NCI-H524 (cell line): ENCODE measurements at places on chromosomes 11 and 22.

GRCh38 chr22:45424241-45424731 lies 10.8 kb downstream of the RIBC2 start:
- no peak for DNase-seq

- no peak for DNase-seq
Observed at GRCh38 chr11:1943977-1944376, 3.2 kb upstream of the MRPL23 start.

GRCh38 chr11:73237471-73238290 lies 19.6 kb downstream of the P2RY2 start:
- DNase-seq, result no peak

GRCh38 chr11:85948884-85949283 lies 93.7 kb downstream of the CCDC83 start:
- no peak for DNase-seq

DNA sequence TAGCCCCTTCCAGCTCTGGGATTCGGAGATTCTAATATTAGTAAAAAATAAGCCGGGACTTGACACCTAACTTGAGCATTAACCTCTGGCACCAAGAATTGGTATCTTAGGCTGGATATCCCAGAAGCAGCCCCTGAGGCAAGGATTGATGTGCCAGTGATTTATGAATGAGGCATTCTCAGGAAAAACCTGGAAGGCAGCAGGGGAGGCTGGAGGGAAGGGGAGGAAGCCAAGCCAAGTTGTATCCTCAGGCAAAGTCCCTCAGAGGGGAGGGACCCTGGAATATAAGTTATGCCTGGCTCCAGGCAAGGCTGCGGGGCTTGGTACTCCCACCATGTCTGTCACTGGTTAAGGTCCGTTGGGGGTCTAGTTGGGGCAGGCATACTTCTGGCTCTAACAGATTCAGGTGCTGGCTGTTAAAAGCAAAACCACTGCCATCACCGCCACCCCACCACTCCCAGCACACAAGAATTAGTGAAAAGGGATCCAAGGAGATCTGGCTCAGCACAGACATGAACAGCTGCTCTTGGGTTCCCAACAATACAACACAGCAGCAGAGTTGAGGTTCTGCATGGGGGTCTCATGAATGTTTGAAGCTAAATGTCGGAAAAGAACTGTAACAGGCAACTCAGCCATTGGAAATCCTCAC lies 29.8 kb downstream of the LMO2 start:
- DNase-seq, result no peak

GRCh38 chr11:112620621-112621394 lies 340.4 kb upstream of the NCAM1 start:
- no peak for DNase-seq

- DNase-seq, result no peak
Observed at GRCh38 chr11:134278356-134278755, 2.2 kb downstream of the GLB1L3 start.

DNA sequence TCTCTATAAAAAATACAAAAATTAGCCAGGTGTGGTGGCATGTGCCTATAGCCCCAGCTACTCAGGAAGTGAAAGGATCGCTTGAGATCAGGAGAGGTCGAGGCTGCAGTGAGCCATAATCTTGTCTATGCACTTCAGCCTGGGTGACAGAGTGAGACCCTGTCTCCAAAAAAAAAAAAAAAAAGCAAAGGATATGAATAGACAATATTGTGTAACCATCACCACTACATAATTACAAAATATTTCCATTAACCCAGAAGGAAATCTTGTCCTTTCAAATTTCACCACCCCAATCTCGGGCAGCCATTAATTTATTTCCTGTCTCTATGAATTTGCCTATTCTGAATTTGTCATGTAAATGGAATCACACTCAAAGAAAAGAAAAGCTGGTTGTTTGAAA lies 21.2 kb downstream of the RSF1 start:
- no peak for DNase-seq

GRCh38 chr11:30938810-30939209 lies 352.7 kb upstream of the MPPED2 start:
- DNase-seq, result no peak

DNA sequence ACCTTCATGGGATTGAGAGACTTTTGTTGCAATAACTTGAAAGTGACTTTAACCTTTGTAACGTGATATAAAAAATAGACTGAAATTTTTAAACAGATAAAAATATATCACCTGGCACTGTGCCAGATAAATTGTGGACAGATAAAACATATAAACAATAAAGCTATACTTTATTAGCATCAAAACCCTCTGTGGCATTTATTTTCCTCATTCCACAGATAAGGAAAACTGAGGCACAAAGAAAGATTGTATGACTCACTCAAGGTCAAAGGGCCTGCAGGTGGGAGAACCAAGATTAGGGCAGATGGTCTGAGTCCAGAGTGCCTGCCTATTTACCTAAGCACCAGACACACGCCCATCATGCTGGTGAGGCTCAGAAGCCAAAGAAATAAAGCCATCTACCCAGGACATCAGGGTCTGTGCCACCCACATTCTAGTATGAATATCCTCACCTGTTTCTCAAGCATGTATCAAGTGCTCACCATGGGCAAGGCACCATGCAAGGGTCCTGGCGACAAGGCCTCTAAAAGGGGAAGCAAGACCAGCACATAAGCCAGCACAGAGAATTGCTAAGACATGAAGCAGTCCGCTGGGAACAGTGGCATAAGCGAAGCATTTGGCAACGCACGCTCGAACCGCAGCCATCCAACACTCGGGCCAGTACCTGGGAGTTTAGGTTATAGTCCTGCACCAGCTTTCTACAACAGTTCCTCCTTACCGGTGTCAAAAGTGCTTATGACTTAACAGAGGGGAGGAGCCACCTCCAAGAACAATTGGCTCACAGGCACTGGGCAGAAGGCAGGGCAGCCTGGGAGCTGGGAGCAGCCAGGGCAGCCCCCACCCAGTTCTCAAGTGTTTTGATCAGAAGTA lies 17.6 kb downstream of the MYH9 start:
- DNase-seq, result peak; percentile 77

DNA sequence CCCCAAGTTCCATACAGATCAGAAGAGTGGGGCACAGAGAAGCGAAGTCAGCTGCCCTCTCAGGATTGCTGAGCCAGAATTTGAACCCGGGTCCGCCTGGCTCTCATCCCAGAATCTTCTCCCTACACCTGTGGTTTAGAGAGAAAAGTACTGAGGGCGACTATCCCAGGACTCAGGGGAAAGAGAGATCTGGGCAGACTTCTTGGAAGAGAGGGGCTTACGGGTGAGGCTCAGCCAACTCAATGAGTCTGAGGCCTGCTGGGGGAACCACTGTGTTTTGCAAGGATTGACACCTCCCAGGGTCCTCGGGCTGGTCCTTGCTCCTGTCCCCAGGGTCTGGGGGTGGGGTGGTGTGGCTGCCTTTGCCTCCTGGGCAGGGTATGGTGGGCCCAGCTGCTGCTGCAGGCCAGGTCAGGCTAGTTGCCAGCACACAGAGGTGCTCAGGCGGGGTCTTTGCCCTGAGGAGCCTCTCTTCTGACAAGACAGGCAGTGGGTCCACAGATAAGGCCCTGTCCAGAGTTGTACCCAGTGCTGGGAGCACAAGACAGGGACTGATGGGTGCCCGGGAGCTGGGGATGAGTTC lies 1.2 kb downstream of the CAPN5 start:
- no peak for DNase-seq

DNA sequence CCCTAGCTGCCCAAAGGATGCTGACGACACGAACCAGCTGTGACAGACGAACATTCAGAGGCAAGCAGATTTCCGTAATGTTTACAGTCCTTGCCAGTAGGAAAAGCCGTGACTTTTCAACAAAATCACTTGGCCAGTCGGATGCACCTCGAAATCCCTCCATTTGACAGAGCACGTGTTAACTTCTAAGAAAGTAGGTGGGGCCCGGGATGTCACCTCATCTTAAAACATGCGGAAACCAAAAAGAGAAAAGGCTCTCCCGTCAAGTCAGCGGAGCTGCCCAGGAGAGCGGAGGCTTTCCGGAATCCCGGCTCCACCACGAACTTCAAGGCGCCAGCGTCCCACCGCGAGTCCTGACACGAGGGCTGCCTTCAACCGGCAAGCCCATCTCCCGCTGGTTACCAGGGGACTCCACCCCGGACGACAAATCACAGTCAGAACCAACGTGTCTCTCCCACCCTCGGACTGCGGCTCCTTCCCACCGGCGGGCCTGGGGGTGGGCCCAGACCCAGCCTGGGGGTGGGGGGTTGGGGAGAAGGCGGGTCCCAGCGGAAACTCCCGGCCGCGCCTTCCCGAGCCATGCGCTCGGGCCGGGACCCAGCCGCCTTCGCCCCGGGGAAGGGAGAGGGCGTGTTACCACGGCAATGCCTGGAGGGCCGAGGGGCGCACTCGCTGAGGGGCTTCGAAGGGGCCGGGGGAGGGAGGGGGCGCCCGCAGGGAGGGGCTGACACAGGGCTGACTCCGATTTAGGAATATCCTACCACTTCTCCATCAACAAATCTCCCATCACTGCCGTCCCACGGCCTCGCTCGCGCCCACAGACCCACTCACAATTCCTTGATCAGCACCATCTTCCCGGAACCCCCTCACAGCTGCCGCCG lies 475 bp downstream of the PITPNB start:
- DNase-seq, result peak; percentile 61

DNA sequence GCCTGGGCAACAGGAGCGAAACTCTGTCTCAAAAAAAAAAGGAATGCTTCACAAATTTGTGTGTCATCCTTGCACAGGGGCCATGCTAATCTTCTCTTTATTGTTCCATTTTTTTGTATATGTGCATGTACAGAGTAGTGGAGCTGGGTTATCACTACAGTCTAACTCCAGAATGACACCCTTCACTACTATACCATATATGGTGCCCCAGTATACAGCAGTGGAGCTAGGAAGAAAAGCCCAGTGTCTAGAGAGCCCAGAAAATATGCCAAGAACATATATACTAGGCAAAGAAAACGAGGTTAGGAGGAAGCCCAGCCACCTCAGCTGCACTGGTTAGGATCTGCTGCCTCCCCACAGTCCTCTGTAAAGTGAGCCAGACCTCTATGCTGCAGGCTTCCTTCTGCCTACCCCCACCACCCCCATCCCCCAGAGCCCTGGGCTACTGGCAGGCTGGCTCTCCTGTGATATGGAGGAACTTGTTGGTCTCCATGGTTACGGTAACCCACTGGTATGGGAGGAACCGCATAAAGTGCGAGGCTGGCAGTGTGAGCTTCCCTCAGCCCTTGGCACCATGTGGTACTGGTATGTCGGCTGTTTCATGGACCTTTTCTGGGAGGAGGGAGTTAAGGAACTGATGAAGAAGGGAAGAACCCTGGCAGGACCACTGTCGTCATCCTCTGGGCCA lies 34.3 kb downstream of the RCOR2 start:
- DNase-seq, result no peak

DNA sequence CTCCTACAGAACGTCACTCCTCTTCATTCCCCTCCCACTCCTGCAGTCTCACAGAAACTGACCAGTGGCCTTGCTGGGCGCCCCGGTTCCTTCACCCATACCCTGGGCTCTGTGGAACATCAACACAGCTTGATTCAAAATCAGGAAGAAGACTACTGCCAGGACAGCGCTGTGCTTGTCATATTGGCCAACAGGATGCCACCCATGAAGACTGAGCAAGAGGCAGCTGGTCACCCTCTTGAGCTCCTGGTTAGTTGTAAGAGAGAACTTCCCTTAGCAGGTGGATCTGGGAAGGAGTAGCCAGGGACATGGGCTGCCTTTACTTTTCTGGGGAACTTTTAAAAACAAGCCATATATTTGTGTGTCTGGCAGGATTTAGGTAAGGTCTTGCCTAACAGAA lies 110.4 kb upstream of the TIMP3 start:
- no peak for DNase-seq

GRCh38 chr11:73314117-73314961 lies 6.3 kb downstream of the ARHGEF17 start:
- DNase-seq, result no peak
